ENCODE measurements at places on chromosomes 3 and 15. TPM values are rescaled to one million over a fixed set of nuclear protein-coding genes. Genes with fewer than 3 reads are reported as not detected.

- H3K4me1 ChIP-seq: peaks cover 7% of the 10 kb centered on the region
- H3K36me3 ChIP-seq: no peaks in the 10 kb centered on the region
- H3K27me3 ChIP-seq: peaks cover 4% of the 10 kb centered on the region
- H3K4me3 ChIP-seq: no peak overlapping the region
- peak; percentile 82 for DNase-seq
- peak overlapping the region; percentile 58 for H3K27ac ChIP-seq
Observed at GRCh38 chr3:194871143-194871863, 185.6 kb downstream of the FAM43A start.

DNA sequence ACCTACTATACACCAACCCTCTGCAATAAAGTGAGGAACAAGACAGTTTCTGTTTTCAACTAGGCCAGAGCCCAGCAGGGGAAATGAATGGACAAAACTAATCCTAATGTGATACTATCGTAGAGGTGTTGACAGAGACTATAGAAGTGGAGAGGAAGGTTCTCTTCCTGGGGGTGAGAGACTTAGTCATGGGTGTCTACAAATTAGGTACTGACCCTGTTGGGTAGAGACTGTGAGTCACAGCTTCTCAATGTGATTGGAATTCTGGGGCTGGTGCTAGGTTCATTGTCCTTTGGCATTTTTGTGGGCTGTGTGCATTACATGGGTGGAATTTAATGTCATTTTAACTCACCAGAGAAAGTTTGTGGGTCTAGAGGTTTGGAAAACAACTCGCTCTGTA, 79.3 kb downstream of the ADAMTSL3 start:
- H3K27ac ChIP-seq: no peak overlapping the region
- peaks cover 4% of the 10 kb centered on the region for H3K4me1 ChIP-seq
- H3K27me3 ChIP-seq: no peaks in the 10 kb centered on the region
- H3K4me3 ChIP-seq: no peak overlapping the region
- peak; percentile 9 for DNase-seq
- H3K36me3 ChIP-seq: no peaks in the 10 kb centered on the region

DNA sequence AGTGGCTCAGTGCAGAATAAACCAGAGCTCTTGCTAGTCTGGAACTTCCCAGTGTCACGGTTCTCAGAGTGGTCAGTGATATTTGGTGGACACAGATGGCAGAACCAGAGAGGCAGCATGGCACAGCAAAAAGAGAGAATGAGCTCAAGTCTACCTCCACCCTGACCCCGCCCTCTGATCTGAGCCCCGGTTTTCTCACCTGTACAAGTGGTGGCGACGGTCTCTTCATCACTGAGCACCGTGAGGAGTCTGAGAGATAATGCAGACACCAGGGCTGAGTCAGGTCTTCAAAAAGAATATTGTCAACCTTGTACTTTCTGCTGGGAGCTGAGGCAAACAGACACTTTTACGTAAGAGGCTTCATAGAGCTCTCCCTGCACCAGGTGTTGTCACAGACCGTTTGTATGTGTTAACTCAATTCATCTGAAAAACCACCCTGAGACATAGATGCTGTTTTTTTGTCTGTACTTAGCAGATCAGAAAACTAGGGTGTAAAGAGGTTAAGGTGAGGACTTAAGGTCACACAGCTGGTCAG, 13.2 kb downstream of the FGD5 start:
- H3K27ac ChIP-seq: no peak overlapping the region
- peaks cover 2% of the 10 kb centered on the region for H3K27me3 ChIP-seq
- H3K4me1 ChIP-seq: no peaks in the 10 kb centered on the region
- H3K36me3 ChIP-seq: no peaks in the 10 kb centered on the region
- H3K4me3 ChIP-seq: no peak overlapping the region
- no peak for DNase-seq

- H3K36me3 ChIP-seq: no peaks in the 10 kb centered on the region
- H3K27me3 ChIP-seq: no peaks in the 10 kb centered on the region
Observed at GRCh38 chr3:116267116-116267515, 178.2 kb downstream of the LSAMP start.

GRCh38 chr3:138461246-138461645, 26.8 kb downstream of the ESYT3 start:
- no peaks in the 10 kb centered on the region for H3K36me3 ChIP-seq
- peaks cover 2% of the 10 kb centered on the region for H3K27me3 ChIP-seq
- H3K4me1 ChIP-seq: no peaks in the 10 kb centered on the region
- no peak overlapping the region for H3K4me3 ChIP-seq

DNA sequence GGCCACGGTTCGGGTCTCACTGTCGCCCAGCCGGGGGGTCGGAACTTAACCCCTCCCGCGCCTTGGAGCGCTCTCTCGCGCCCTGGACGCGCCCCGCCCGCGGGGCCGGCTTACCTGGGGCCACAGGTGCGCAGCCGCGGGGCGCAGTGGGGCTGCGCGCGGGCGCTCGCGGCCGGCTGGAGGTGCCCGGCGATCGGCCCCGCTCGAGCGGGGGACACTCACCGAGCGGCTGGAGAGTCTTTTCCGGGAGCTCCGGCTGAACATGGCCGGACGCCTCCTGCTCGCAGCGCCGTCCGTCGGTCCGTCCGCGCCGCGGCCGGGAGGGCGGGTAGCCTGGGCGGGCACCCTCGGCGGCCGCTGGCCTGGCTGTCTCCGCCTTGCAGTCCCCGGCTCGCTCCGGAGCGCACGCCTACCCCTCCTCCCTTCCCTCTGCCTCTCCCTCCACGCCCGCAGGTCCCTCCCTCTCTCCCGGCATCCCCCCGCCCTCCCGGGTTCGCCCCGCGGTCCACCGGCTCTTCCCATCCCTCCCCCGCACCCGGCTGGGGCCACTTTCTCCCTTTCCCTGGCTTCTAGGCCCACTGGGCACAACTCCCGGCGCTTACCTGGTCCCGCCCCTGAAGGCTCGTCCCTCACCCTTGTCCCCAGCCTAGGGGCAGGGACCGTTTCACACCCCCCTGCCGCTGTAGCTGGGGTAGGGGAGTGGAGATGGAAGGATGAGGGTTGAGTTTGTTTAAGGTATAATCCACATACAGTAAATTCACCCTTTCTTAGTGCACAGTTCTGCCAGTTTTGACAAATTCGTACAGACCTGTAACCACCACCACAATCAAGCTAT, 220.1 kb upstream of the PRICKLE2 start:
- DNase-seq: peak; percentile 51
- no peaks in the 10 kb centered on the region for H3K36me3 ChIP-seq
- H3K4me1 ChIP-seq: peaks cover 11% of the 10 kb centered on the region
- peak overlapping the region; percentile 71 for H3K4me3 ChIP-seq

DNA sequence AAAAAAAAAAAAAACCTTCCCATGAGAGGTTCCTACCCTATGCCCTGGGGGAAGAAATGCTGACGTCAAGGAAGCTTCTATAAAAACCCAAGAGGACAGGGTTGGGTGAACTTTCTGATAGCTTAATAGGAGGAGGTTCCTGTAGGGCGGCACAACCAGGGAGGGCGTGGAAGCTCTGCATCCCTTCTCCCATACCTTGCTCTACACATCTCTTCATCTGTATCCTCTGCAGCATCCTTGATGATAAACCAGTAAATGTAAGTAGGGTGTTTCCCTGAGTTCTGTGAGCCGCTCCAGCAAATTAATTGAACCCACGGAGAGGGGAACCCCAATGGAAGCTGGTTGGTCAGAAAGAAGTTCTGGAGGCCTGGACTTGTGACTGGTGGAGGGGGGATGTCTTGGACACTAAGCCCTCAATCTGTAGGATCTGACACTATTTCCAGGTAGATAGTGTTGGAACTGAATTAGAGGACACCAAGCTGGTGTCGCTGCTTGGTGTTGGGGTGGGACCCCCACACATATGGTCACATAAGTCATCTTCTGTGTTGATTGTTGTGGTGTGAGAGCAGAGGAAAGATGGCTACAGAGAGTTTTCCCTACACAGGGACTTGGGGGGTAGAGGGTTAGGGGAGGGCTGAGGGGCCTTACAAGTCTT, 91.5 kb downstream of the ST6GAL1 start:
- no peak for DNase-seq
- H3K4me3 ChIP-seq: no peak overlapping the region
- no peaks in the 10 kb centered on the region for H3K27me3 ChIP-seq

DNA sequence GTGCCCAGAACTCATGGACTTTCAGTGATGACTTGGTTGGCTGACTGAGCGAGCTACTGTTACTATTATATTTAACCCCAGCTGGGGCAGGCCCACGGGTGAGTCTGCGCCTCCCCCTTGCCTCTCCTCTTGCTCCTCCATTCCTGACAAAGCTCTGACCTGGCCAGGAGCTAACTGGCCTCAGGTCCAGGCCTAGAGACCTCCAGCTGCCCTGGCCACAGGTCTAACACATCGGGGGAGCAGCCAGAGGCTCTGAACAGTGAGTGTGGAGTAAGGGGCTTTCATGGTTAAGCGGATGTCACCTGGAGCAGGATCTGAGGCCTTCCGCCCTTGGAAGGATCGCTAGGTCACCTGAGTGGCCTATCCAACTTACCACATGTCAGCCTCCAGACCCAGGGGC, 96.3 kb upstream of the HERC1 start:
- H3K27ac ChIP-seq: no peak overlapping the region
- no peak overlapping the region for H3K4me3 ChIP-seq
- peaks cover 3% of the 10 kb centered on the region for H3K27me3 ChIP-seq

DNA sequence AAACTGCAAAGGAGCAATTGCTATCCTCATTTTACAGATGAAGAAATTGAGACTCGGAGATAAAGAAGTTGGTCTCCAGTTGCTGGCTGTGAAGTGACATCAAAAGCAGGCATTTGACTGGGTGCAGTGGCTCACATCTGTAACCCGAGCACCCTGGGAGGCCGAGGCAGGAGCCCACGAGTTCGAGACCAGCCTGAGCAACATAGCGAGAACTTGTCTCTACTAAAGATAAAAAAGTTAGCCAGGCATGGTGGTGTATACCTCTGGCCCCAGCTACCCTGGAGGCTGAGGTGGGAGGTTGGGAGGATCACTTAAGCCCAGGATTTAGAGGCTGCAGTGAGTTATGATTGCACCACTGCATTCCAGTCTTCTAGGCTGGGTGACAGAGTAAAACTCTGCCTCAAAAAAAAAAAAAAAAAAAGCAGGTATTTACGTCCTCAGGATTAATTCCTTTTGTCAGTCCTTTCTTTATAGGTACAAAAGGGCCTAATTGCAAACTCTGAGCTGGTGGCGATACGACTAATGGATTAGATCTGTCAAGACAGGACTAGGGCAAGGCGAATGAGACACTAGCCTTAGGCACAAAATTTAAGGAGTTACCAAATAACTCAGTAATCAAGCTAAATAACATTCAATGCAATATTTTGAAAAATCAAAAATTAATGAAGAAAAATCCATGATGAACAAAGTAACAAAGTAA, 5.9 kb upstream of the DNASE1L3 start:
- H3K27me3 ChIP-seq: peaks cover 7% of the 10 kb centered on the region
- H3K36me3 ChIP-seq: no peaks in the 10 kb centered on the region
- no peak overlapping the region for H3K4me3 ChIP-seq

- H3K4me1 ChIP-seq: no peaks in the 10 kb centered on the region
- H3K4me3 ChIP-seq: no peak overlapping the region
- peaks cover 4% of the 10 kb centered on the region for H3K36me3 ChIP-seq
- H3K27ac ChIP-seq: no peak overlapping the region
- DNase-seq: no peak
Observed at GRCh38 chr3:49779358-49780079, 6.8 kb downstream of the IP6K1 start.

DNA sequence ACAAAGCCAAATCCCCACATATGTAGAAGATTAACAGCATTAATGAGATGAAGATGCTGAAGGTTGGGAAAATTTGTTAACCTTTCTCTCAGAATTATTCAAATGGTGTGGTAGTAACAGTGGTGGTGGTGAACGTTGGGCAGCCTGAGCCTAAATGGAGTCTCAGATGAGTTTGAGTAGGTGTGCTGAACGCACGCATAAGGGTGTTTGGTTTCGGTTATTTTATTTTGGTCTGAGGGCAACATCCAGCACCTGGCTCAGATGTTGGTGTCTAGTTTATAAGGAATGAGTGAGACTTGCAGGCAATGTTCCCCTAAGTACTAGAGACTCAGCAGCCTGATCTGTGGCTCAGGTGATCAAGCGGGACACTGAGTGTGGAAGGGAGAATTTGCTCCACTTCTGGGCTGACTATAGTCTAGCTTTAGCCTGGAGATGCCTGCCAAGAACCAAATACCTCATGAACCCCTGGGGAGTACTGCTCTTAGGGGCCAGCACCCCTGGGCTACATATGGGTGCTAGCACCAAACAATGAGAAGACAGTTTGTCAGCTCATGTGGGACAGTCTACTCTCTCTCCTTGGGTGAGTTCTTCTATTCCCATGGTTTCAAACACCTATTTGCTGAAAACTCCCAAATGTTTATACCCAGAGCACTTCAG, 39.5 kb upstream of the ATP2C1 start:
- H3K27ac ChIP-seq: no peak overlapping the region
- no peaks in the 10 kb centered on the region for H3K4me1 ChIP-seq
- no peak overlapping the region for H3K4me3 ChIP-seq
- H3K27me3 ChIP-seq: no peaks in the 10 kb centered on the region

DNA sequence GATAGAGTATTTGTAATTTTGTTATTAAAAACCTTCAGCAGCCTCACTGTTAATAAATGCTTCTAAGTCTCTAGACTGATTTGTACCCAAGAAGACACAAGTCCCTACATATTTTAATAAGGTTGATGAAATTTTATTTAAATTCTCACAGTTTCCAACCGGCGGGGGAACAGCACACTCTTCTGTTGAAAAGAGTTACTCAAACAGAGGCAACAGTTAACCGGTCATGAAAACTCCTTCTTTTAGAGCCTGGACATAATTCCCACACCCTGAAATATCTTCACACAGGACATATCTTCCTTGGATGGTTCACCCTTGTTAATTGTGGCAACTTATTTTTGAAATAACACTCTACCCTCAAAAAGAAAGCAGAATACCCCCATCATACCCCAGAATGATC, 278.8 kb downstream of the FOXP1 start:
- peak overlapping the region; percentile 20 for H3K4me3 ChIP-seq
- no peaks in the 10 kb centered on the region for H3K36me3 ChIP-seq
- no peaks in the 10 kb centered on the region for H3K4me1 ChIP-seq
- no peaks in the 10 kb centered on the region for H3K27me3 ChIP-seq
- H3K27ac ChIP-seq: no peak overlapping the region

DNA sequence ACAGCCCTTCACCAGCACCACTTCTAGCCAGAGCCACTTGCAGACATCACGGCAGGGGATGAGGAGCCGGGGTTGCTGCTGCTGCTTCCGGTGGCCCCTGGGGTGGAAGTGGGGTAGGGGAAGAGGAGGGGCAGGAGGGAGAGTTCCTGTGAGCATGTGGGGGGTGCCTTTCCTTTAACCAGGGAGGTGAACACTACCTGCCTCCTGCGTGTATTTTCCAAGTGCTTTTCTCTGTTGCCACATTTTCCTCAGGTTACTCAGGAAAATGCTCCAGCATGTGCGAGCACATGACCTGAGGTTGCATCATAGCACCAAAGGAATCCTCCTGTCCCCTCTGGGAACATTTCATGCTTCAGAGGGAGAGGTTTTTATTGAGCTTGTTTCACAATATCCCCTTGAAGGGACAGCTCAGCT, 12.2 kb upstream of the SACM1L start:
- peak; percentile 27 for DNase-seq
- peaks cover 22% of the 10 kb centered on the region for H3K36me3 ChIP-seq
- H3K4me1 ChIP-seq: no peaks in the 10 kb centered on the region
- no peak overlapping the region for H3K27ac ChIP-seq

Gene NOX5
- total RNA-seq: 0.33 TPM

Gene FAIM
- total RNA-seq: 9.4 TPM

Gene CPEB1
- 62.3 TPM for total RNA-seq
